RCC 7860 (cell line): ENCODE measurements at places on chromosomes 12 and 14.

DNA sequence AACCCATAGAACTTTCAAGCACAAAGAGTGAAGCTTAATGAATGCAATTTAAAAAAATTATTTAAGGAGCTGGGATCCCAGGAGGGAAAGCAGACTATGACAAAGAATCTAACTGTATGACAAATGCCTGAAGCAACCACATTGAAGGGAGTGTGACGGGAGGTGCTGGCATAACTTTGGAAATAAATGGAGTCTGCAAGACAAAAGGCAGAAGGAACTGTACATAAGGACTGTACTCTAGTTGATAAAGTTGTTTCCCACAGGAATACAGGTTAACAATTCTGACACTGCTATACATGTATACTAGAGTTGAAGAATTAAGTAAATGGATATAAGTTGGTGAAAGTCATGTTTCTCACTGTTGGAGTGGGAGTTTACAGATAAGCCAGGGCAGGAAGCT, 41.2 kb upstream of the WSCD2 start:
- DNase-seq, result no peak

DNA sequence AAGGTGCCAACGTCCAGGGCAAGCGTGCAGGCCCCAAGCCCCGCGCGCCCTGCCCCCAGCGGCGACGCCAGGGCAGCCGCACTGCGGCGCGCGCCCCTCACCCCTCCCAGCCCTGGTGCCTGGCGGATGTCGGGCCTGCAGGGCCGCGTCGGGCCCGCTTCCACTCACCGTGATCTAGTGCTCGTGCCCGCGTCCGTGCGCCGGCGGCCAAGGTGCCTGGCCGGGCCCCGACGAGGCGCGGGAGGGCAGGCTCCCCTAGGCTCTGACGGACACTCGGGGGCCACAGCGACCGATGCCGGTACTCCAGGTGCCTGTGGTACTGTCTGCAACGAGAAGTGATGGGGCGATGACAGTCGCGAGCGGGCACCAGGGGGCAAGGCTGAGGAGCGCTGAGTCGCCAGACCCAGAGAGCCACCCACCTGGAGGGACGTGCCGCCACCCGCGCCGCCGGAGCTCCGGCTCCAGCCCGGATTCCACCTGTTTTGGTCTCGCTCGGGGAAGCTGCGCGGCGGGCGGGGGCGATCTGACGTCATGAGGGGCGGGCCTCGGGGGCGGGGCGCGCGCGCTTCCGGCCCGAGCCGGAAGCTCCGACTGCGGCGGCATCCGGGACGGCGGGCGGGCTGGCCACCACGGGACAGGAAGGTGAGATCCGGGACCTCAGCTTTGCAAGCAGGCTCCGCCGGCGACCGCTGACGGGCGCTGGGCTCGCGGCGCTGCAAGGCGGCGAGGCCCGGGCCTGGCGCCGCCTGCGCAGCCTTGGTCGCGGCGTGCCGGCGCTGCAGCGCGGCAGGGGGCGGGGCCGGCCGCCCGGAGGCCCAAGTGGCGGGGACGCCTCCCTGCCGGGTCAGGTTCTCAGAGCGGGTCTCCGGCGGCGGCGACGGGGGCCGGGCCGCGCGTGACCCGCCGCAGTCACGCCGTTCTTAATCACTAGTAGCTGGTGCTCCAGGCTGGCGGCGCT, at the start of the genes LYSET and MOAP1:
Gene LYSET (plus strand): TSS at position 927 of the 958 bp plus-strand sequence. CDS start 89 bp downstream, outside the sequence.
Gene MOAP1 (minus strand): TSS at position 507 of the 958 bp plus-strand sequence. CDS start 655 bp downstream, outside the sequence.
- peak; percentile 57 for DNase-seq

DNA sequence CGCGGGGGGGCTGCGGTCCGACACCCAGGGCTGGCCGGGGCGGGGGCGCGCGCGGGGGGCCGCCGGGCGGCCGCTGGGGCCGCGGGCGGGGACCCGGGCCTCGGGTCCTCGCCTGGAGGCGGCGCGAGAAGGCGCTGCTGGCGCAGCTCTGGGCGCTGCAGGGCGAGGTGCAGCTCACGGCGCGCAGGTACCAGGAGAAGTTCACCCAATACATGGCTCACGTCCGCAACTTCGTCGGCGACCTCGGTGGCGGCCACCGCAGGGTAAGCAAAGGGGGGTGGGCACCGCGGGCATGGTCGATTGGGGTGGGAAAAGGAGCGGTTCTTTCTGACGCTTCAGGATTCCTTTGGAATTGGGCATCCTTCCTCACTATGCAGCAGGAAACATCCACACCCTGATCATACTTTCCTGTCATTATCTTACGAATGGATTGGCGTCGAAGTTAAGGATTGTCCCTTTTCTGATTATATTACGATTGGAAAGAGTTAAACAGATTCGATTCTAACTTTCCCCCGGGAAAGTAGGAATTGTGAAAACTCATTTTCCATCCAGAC, 798 bp downstream of the PDZRN4 start:
- DNase-seq, result no peak

DNA sequence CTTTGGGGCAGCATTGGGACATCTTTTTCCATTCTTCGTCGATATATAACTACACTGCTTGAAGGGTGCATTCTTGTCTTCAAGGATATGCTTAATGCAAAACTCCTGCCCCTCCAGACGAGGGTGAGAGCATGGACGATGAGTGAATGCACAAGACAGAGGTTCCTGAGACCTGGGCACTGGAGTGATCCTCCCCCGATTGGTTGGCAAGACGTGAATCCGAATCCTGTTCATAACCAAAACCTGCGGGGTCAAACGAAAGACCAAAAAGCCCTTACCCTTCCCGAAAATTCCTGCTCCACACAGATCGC, 684 bp downstream of the KANSL2 start:
- no peak for DNase-seq

GRCh38 chr12:120720987-120721801, 4.4 kb upstream of the ACADS start:
- no peak for DNase-seq

DNA sequence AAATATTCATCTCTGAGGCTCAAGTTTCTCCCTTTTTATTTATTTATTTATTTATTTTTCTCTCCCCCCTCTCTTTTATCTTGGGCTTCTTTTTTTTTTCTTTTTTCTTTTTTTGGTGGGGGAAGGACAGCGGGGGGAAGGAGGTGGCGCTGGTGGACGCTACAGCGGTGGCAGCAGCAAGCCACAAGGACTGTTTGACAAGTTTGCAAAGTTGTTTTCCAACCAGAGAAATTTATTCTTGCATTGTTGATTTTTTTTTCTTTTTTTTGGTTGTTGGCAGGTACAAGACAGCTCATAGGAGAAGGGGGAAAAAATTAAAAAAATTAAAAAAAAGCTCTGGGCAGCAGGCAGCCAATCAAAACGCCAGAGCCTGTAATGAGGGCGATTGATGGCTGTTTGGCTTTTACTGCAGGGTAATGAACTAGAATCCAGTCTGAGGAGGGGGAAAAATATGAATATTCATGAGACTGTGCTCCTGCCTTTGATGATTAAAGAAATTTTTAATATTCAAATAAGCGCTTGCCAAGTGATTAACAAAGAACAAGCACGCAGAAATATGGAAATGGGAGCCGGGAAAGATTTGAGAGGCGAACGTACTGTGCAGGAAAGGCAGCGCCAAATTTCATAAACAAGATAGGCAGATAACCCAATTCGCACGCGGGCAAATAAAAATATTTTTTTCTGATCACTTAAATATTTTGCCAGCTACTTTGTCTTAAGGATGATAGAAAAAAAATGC, 36.2 kb downstream of the BCL11B start:
- no peak for DNase-seq

DNA sequence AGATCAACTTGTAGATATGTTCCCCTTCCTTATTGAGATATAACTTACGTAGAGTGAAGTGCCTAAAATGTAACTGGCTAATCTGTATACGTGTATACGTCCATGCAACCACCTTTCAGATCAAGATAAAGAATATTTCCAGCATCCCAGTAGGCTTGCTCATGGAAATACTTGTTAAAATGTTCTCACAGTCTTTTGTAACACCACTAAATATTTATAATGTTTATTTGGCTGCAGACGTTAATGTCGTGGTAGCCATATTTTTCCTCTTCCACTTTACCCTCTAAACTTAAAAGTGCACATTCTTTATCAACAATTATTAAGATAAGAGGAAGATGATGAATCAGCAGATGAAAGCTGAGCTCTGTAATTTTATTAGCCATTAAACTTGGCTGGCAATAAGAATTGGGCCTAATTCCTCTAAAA, 447.4 kb downstream of the AEBP2 start:
- DNase-seq, result no peak

- DNase-seq, result no peak
Measured at GRCh38 chr12:51593021-51593420, 2.0 kb downstream of the SCN8A start.

DNA sequence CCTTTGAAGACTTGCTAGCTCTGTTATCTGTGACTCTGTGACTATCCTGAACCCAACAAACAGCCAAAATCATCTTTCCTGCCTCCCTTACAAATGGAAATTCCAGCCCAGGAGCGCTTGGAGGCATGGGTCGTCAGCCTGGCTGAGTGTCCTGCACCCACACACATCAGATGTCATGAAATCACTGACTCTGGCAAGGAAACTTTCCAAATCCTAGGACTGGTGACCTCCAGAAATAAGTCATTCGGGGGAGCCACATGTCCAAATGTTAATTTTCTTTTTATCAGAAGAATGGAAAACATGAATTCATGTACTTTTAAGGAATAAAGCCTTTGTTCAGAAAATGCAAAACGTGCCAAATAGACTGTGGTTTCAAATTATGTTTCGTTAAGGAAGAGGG, 96.3 kb upstream of the EVL start:
- no peak for DNase-seq

- no peak for DNase-seq
Measured at GRCh38 chr14:53743371-53743770, 213.3 kb downstream of the BMP4 start.

DNA sequence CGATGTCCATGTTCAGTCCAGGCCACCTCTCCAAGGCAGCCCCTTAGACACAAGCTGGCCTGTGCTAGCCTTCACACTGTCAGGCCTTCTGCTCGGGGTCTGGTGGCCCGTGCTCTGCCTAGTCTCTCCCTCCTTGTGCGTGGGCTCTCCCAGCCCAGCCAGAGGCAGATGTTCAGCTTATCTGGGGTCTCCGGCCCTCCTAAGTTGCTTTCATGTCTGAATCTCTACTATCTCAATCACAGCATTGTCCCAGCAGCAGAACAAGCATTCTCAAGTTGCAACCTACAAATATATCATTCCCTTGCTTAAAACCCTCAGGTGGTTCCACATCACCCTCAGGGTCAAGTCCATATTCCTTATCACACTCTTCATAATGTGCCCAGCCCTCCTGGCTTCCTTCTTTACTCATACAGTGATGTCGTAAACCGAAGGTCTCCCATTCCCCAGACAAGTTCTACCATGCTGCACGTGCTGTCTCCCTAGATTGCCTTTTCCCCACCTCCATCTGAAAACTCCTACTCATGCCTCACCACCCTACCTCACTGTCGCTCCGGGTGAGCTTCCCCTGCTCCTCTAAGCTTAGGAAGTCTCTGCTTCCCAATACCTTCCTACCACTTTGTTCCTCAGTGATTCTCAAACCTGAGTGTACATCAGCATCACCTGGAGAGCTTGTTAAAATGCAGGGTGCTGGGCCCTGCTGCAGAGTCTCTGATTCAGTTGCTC, 1.5 kb downstream of the KRT73 start:
- DNase-seq, result no peak

GRCh38 chr12:83067981-83068380, 381.3 kb downstream of the TMTC2 start:
- no peak for DNase-seq

- DNase-seq, result peak; percentile 34
Measured at GRCh38 chr14:67636361-67636919, 16.7 kb downstream of the ARG2 start.

GRCh38 chr12:122126342-122126635, 47.7 kb downstream of the IL31 start:
- DNase-seq, result no peak

- no peak for DNase-seq
Measured at GRCh38 chr12:50923361-50924130, 28.8 kb upstream of the HIGD1C start.

- no peak for DNase-seq
Measured at GRCh38 chr14:104103446-104104075, 18.1 kb downstream of the ASPG start.

GRCh38 chr12:43316520-43316919, 235.5 kb downstream of the ADAMTS20 start:
- DNase-seq, result no peak

GRCh38 chr14:24133735-24134134, 2.3 kb upstream of the PSME1 start:
- DNase-seq, result no peak

DNA sequence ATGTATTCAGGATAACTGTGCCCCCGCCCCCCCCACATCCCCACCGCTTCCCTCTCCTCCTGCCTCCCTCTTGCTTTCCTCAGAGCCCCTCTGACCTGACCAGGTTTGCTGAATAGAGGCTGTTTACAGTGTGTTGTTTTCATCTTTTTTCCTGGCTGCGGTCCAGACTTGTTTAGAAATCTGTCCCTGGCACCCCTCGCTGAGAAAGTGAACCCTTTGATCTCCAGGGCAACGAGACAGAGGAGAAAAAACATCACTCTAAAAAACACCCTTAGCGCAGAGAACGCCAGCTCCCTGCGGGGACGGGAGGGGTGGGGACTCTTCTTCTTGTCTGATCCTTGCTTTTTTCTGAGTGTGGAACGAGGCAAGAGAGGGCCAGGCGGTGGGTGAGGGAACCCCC, 22.5 kb downstream of the SDS start:
- no peak for DNase-seq

- DNase-seq, result no peak
Measured at GRCh38 chr14:70416338-70416724, 559 bp downstream of the SYNJ2BP start.

DNA sequence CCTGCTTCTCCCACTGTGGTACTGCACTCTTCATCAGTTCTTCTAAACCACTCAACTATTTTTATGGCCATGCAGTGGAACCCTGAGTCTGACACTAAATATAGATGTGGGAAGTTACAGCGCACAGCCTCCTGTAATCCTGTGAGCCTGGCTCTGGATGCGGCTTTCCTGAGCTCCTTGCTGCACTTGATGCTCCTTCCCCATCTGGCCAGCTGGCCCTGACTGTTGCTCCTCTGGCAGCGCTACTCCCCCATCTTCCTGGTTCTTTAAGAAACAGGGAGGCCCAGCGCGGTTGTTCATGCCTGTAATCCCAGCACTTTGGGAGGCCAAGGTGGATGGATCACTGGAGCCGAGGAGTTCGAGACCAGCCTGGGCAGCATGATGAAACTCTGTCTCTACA, 24.6 kb downstream of the IQSEC3 start:
- DNase-seq, result no peak

DNA sequence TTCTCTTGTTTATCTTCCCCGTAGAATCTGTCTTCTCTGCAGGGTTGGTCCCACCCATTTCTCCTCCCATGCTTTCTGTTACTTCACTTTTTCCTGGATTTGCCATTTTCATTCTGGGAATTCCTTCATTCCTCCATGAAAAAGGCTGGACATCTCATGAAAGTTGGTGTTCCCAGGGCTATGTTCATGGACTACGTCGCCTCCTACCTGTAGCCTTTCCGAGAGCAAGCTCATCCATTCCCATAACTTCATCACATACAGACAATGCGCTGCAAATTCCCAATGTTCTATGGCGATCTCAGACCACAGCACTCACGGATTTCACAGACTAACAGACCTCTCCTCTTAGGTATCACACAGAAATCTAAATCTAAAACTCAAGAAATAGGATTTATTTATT, 217.1 kb downstream of the EXOC5 start:
- DNase-seq, result no peak

GRCh38 chr12:55946553-55946952, 15.6 kb downstream of the DGKA start:
- DNase-seq, result no peak

- no peak for DNase-seq
Measured at GRCh38 chr12:56995201-56995929, 11.0 kb downstream of the ZBTB39 start.

GRCh38 chr14:44732144-44732543, 225.1 kb upstream of the FSCB start:
- no peak for DNase-seq
